ENCODE measurements at places on chromosomes 3 and 15.

DNA sequence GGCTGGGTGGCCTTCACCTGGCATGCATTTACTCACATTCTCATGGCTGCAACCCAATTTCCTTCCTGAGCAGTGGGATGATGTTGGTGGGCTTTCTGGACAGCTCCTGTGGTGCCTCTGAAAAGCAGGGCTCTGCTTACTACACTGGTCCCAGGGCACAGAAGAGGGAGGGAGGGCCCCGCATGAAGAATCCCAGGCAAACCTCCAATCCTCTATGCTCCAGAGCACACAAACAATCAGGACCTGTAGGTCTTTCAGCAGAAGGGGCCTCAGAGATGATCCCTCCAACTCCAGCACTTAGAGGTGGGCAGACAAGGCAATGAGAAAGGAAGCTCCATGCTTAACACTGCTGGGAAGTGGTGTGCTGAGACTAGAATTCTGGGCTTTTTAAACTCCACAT is 231.7 kb upstream of the ICE2 start:
- no peak for DNase-seq

GRCh38 chr15:93040288-93041158 is 48.5 kb downstream of the RGMA start:
- DNase-seq, result no peak

- no peak for DNase-seq
These were observed 465.4 kb upstream of the THBS1 start for GRCh38 chr15:39115379-39116057.

DNA sequence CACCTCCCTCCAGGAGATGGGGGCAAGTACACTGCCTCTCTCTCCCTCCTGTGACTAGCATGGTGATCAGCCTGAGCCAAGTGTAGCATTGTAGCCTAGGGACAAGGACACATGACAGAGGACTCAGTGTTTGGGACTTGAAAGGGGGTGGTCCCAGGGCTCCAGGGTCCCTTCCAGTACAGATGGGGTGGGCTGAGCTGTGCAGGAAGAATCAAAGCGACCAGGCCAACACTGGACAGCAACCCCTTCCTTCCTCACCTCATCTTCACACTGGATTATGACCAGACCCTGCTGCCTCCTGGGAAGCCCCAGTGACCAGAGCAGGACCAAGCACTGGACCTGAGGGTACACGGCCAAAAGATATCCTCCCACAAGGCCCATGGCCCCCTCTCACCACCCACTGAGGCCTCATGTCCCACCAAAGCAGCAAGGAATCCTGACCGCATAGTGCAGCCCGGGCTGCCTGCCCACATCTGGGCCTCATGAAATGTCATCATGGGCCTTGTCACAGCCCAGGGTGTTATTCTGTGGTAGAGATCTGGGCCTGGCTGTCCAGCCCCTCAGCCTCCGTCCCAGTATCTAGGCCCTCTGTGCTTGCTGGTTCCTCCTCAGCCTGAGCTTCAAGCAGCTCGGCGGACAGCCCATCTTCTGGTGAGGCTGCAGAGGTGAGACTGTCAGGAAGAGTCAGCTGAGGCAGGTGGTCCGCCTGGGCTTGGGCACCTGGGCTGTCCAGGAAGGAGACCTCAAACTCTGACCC is 9.5 kb downstream of the GORASP1 start:
- DNase-seq, result no peak

GRCh38 chr15:63596676-63597037 is 530 bp upstream of the FBXL22 start:
- no peak for DNase-seq

GRCh38 chr3:164186095-164186494 is 892.2 kb downstream of the SI start:
- no peak for DNase-seq

DNA sequence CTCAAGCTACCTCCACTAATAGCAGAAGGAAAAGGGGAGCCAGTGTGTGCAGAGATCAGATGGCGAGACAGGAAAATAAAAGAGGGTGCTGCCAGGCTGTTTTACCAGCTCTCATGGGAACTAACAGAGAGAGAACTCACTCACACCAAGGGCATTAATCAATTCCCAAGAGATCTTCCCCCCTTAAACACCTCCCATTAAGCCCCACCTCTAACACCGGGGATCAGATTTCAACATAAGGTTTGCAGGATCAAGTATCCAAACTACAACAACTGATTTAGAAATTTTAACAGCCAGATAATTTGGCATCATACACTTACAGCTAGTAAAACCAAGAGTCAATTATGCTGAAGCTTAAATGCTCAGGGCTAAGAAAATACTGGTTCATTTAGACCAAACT is 18.9 kb downstream of the CD200 start:
- no peak for DNase-seq

- no peak for DNase-seq
These were observed 83.1 kb upstream of the TSEN2 start for GRCh38 chr3:12401208-12401607.

GRCh38 chr3:169324452-169324785 is 339.1 kb downstream of the MECOM start:
- DNase-seq, result no peak

DNA sequence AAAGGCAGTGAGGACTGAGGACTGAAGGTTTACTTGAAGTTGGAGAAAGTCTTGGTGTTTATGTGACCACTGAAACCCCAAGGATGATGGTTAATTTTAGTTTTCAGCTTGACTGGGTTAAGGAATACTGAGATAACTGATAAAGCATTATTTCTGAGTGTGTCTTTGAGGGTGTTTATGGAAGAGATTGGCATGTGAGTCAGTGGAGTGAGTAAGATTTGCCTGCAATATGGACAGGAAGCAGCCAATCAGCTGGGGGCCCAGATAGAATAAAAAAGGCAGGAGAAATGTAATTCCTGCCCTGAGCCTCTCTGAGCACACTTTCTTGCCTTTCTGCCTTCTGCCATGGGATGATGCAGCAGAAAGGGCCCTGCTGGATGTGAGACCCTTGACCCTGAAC is 92.4 kb downstream of the KBTBD8 start:
- DNase-seq, result no peak

DNA sequence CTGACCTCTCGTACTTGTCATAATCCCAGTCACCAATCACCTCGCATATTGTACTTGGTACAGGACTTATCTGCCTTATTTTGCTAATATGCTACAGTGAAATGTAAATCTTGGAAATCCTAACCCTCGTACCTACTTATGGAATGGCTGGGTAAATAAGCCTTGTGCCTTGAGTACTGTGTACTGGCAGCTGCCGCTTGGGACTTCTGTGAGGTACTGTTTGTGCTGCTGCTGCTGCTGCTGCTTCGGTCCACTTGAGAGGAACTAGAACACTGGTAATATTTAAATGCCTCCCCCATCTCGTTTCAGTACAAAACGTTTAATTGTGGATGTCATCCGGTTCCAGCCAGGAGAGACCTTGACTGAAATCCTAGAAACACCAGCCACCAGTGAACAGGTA is 42.5 kb upstream of the CRTC3 start:
- DNase-seq, result no peak

DNA sequence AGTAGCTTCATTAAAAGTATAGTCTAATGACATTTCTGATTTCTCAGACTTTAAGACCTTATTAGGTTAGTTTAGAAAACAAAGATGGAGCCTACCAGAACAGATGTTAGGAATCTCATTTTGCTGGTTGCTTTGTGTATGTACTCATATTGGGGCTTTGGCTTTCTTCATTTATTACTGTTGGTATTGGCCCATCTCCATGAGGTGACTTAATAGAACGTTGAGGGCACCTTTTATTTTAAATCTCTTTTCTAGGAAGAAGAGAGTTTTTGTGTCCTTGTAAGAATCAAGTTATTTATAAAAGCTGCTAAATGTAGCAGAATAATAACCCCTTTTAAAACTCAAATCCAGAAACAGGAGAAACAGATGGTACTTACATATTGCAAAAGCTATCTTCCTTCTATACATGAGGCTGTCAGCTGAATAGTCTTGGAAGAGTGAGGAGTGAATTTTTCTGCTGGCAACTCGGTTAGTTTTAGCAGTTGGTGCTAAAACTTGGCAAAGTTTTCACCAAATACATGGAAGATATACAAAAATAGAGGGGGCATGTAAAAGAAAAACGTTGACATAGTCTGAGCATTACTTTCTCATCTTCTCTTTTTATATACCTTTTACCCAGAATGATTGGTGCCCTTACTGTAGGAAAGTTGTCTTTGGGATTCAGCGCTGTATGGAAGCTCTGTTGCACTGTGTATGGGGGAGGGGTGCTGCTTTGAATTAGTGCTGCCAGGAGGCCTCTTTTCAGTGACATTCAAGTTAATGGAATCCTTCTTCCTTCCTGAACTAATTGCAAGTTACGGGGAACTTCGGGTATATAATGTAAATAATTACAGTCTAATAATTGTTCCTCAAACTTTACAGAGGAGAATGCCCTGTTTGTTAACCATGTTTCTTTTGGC is 35.8 kb downstream of the CTNNB1 start:
- DNase-seq, result no peak

DNA sequence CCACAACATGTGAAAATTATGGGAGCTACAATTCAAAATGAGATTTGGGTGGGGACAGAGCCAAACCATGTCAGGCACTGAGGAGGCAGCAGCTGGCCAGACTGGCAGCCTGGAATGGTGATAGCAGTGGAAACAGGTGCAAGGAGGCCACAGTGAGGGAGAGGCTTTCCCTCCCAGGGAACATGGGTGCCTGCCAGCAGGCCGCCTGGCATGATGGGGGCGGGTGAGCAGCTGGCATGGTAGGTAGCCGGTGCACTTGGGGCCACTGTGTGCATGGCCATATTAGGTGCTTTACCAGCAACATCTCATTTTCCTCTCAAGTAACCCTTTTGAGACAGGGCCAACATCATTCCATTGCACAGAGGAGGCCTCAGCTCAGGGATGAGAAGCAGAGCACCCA is 18.3 kb upstream of the MRPS22 start:
- DNase-seq, result no peak

- no peak for DNase-seq
These were observed 58.3 kb upstream of the TFRC start for GRCh38 chr3:196140224-196140623.

DNA sequence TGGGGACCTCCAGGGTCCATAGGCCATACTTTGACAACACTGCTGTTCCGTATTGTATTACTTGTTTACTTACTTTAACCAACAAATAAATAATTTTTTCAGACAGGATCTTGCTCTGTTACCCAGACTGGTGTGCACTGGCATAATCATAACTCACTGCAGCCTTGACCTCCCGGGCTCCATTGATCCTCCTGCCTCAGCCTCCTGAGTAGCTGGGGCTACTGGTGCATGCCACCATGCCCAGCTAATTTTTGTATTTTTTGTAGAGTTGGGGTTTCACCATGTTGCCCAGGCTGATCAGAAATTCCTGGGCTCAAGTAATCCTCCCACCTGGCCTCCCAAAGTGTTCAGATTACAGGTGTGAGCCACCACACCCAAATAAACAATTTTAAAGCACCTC is 64.9 kb upstream of the C15orf39 start:
- DNase-seq, result no peak

DNA sequence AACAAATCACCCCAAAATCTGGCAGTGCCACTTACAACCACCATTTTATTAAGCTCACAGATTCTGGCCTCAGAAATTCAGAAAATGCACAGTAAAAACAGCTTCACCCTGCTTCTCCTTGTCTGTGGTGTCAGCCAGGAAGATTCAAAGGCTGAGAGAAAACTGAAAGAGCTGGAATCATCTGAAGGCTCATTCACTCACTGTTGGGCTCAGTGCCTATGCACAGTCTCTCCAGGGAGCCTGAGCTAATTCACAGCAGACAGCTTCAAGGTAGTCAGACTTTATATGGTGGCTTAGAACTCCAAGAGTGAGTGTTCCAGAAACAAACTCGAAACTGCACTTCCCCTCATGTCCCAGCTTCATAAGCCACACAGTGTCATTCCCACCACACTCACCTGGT is 16.5 kb upstream of the PLOD2 start:
- no peak for DNase-seq

GRCh38 chr3:172136330-172136729 is 97.0 kb downstream of the FNDC3B start:
- no peak for DNase-seq

DNA sequence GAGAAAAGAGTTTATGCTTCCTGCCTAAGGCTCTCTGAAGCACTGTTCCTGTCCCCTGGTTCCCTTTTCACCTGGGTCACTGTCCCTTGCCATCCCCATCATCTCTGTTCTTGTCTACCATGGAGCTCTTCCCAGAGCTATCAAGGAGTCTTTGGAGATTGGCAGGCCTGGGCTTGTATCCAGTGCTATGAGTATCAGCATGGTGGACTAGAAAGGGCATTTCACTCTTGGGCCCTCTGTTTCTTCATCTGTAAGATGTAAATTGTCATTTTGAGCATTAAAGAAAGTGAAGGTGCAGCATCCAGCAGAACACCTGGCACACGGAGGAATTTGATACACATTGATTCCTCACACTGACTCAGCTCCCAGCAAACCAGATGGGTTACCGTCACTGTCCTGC is 388.2 kb downstream of the CACNA2D3 start:
- no peak for DNase-seq

DNA sequence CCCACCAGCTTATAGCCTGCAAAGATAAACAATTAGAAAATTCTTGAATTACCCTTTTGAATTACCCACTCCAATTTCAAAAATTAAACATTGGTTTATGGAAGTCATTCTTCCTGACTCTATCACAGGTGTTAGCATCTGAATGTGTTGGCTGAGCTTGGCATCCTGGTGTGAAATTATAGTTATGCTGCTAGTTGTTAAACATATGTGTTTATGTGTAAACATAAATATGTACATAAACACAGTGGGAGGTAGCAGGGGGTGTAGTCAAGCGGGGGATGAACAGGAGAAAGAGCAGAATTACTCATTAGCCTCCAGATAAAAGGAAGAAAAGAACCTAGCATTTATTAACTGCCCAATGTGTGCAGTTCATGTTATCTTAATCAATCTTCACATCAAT is 530.2 kb downstream of the MCTP2 start:
- no peak for DNase-seq

GRCh38 chr15:92421976-92422375 is 28.3 kb downstream of the ST8SIA2 start:
- DNase-seq, result no peak

DNA sequence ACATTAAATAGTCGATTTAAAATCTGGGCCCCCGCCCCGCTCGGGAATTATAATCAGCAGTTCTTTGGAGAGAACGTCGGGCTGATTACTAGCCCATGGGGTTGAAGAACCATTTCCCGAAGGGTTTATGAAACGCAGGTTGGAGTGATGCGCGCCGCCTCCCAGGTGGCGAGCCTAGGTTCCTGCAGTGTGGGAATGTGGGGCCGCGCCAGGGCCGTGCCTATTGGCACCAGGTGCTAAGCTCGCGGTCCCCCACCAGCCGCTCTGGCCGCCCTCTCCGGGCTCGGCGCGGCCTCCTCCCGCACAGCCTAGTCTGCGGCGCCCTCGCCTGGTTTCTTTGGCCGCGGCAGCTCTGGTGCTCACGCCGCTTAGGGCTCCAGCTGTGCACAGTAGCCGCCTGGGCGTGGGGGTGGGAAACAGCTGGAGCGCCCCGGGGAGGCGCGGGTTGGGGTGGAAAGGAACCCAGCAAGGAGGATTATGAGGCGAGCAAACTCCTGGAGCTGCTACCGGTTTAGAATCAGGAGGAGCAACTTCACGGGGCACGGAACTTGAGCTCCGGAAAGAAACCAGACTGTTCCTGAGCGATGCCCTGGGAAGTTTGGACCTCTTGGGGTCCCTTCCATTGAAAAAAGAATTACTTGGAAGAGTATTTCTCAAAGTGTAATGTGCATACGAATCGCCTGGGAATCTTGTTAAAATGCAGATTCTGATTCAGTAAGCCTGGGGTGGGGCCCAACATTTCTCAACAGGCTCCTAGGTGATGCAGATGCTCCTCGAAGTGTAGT is 5.6 kb upstream of the MECOM start:
- no peak for DNase-seq

Data from CD4-positive, alpha-beta T cell (primary cell).